ENCODE measurements at places on chromosomes 5 and 9.

DNA sequence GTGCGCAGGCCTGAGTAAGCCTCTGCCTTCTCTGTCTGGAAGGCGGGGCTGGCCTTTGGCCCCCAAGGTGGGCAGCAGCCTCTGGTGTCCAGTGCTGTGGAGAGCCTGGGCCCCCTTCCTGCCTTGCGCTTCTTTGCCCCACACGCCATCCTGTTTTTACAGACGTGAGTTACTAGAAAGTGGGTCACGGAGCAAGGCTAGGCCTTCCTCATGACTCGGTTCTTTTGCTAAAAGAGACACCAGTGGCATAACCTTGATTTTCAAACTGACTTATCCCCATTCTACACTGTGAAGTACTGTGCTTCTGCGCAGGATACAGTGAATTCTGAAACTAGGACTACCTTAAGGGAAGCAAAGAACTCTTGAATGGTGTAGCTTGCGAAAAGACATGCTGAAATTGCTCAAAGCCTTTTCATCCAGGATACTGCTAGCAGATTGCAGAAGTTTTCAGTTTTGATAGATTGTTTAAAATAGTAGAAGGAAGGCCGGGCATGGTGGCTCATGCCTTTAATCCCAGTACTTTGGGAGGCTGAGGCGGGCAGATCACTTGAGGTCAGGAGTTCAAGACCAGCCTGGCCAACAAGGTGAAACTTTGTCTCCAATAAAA lies 7.2 kb downstream of the ROPN1L start:
- no peak for DNase-seq

- no peak for DNase-seq
Measured at GRCh38 chr5:114430532-114430931, 68.7 kb downstream of the KCNN2 start.

GRCh38 chr9:121610638-121610953 lies 40.8 kb upstream of the DAB2IP start:
- DNase-seq = no peak

- DNase-seq = peak; percentile 29
Measured at GRCh38 chr9:85645909-85646627, 95.7 kb downstream of the AGTPBP1 start.

DNA sequence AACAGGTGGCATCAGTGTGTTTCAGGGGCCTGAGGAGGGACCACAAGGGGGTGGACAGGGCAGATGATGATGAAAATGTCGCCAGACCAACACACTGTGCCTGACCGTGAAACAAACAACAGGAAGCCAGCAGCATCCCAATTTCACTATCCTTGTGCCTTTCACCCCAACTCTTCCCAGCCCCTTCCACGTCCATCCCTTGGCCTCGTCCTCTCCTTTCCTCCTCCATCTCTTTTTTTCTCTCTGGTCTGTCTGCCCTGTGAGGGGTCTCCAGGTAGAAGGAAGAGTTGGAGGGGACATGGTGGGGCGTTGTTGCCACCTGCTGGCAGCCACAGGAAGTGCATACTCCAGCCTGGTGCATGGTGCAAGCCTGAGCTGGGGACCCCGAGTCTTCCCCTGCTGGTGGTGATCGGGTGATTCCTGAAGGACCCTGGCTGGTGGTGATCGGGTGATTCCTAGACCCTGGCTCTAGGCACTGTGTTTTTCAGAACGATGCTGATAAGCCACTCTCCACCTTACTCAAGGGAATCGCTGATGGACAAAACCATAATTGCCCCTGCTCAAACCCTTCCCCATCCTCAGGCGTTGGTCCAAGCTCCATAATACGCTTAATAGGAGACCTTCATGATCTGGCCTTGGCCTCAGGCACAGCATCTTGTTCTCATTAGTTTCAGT lies 21.7 kb upstream of the NSD1 start:
- peak; percentile 34 for DNase-seq

DNA sequence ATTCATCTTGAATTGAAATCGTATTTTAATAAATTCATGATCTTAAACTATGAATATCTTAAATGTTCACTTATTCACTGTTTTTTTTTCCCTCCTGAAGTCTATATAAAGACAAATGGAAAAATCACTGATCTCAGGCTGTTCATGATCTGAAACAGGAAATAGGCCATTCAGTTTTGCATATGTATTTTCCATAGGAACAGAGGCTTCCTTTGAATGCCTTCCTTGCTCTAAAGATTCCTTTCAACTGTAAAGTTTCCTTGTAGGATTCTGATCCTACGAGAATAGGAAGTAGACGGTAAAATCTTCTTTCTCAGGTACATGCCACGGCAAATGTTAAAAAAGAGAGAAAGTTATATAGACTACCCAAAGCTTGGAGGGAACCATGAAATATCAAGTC lies 194.4 kb upstream of the PPP1R2B start:
- no peak for DNase-seq

- DNase-seq = no peak
Measured at GRCh38 chr5:24862117-24862516, 217.3 kb upstream of the CDH10 start.

- no peak for DNase-seq
Measured at GRCh38 chr5:34913072-34913471, 2.2 kb downstream of the RAD1 start.

- no peak for DNase-seq
Measured at GRCh38 chr5:132915681-132916080, 42.2 kb downstream of the LEAP2 start.

DNA sequence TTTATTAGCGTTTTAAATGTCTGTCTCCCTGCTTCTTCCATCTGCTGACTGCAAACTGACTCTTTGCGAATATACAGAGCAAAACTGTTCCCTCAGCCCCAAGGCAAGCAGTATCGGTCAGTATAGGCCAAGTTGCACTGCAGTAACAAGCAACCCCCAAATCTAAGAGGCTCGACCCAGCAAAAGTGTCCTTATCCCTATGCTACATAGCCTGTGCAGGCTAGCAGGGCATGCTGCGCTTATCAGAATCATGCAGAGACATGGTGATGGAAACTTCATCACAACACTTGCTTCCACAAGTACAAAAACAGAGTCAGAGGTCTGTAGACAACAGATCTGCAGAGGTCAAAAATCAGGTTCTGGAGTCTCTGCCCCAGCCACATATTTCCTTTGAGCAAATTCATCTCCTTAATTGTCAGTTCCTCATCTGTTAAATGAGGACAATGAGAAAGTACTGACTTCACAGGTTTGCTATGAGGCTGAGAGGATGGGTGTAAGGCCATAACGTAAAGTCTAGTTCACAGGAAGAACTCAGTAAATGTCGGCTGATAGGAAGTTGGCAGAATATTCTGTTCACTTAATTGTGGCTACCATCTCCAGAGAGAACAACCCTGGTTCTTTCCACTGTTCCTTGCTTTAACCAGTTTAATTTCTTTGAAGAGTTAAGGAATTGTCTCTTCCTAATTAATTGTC lies 9.6 kb upstream of the IL17B start:
- no peak for DNase-seq

DNA sequence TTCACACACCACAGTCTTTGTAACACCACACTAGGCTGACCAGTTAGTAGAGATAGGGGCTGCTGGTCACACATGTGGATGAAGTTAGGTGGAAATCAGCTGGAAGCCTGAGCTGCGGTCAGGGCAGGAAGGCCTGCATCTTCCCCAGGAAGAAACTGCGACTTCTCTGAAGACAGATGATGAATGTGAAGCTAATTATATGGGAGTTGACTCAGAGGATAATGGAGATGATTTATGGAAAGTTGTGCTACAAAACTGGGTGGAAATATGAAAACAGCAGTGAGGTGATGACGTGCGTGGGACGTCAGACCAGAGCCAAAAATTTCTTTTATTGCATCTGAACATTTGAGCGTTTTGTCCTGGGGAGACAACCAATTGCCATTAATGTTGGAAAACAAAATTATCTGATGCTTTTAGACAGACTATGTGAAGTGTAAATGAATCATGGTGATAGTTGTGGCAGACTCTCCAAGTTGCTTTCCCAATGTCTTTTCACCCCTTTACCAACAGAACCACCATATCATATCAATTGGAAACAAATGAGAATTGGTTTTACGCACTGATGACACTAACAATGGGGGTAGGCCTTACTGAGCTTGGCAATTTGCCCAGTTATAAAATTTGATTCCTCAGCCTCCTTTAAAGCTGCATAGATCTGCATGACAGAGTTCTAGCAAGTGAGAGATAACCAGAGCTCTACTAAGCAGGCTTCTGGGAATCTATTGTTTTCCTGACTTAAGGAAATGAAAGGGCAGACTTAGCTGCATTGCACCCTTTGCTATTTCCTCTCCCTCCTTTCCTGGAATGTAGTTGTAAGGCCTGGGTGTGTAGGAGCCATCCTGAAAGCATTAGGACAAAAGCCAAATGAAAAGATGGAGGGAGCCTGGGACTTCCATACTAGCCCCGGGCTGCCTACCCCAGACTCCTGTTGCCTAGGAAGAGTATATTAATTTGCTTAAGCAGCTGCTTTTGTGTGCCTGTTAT lies 84.0 kb downstream of the RAB3C start:
- DNase-seq = no peak

- DNase-seq = no peak
Measured at GRCh38 chr9:83081846-83082245, 18.9 kb upstream of the RASEF start.

DNA sequence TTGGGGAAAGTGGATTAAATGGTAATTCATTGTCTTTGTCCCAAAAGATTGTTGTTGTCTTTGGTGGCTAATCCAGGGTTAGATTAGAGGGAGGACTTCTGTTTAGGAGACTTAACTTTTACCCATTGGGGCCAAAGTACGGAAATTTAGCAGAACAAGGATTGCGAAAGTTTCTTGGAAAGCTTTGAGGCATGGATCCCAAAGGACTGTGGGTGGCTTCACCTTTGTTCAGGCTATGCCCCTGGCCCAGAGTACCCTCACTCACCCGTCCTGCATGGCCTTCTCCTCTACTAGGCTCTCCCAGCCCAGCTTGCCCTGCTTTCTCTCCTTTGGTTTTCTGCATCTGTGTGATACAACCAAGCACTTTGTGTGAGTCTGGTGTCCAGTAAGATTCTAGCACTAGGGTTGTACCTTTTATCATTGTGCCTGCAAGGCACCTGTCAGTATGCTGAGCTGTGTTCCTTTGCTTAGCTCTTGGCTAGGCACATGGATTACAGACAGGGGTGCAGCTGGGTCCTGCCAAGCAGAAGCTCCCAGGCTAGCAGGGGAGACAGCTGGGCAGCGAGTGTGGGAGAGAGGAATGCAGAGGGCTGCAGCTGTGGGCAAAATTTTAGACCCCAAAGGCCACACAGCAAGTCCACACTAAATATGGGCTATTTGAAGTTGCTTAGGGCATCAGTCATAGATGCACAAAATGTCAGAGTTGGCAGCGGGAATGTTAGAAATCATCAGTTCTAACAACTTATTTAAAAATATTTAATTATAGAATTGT lies 3.2 kb downstream of the PPARGC1B start:
- no peak for DNase-seq

- DNase-seq = no peak
Measured at GRCh38 chr9:128706671-128707381, 4.5 kb downstream of the PKN3 start.
